RKO (cell line): ENCODE measurements at places on chromosomes 16 and 17.
A peak's percentile ranks its signal among the peaks of the same experiment; 100 is the strongest.

DNA sequence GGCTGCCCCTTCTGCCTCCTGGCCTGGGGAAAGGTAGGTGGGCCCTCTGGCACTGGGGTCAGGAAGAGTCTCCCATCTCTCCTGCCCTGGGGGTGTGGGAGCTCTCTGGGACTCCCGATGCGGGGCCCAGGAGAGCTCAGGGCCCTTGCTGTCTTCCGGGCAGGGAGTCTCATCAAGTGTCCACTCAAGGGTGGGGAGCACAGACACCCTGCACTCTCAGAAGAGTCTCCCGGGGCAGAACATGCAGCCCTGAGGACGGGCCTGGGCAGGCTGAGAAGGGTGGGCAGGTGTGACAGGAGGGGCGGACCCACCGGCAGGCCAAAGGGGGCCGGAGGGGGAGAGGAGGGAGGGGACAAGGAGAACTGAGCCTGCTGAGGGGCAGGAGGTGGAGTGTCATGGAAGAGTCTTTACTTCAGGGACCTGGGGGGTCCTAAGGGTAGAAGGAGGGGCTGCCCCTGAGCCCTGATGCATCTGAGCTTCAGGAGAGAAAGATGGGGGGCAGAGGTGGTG lies 8.4 kb upstream of the PKMYT1 start:
- DNase-seq: no peak

- DNase-seq: no peak
Measured at GRCh38 chr16:3051494-3051893, 5.1 kb downstream of the MMP25 start.

- no peak for DNase-seq
Measured at GRCh38 chr16:66486773-66487579, 59.9 kb downstream of the BEAN1 start.

- no peak for DNase-seq
Measured at GRCh38 chr17:68085771-68086381, 50.3 kb downstream of the KPNA2 start.

- DNase-seq: no peak
Measured at GRCh38 chr16:89039756-89040155, 53.9 kb upstream of the ACSF3 start.

DNA sequence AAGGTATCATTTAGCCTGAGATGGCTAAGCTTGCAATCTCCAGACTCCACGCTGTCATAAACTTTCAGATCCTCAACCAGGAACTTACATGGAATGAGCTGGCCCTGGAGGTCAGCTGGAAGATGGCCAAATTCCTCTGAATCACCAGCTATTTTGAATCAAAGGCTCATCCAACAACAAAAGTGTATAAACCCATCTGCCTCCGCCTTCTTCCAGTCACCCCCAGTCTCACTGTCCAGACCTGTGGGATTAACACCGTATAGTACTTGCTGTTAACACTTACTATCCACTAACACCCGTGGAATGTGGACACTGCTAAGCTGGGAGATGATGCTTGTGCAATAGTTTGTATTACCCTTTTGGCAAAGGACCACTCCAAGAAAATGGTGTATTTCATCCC lies 1.9 kb upstream of the LCMT1 start:
- peak; percentile 98 for DNase-seq

DNA sequence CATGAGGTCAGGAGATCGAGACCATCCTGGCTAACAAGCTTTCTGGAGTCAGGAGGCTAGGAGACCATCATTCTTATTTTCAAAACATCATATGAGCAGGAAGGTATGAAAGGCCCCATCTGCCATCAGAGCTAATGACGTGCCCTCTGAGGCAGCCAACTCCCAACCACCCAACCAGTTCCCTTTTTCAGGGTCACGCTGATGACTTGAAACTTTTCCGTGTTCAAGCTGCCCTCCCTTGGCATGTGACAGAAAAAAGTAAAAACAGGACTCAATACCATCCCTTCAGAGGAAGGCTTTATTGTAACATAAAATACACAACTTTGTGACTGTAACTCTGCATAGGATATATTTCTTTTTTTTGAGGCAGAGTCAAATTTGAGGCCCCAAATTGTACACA lies 4.6 kb upstream of the GHDC start:
- DNase-seq: no peak
